Mesenteric fat pad (tissue), 1 donor: ENCODE measurements at places on chromosomes 7 and 10. TPM values are rescaled to one million over a fixed set of nuclear protein-coding genes. Genes with fewer than 3 reads are reported as not detected.

DNA sequence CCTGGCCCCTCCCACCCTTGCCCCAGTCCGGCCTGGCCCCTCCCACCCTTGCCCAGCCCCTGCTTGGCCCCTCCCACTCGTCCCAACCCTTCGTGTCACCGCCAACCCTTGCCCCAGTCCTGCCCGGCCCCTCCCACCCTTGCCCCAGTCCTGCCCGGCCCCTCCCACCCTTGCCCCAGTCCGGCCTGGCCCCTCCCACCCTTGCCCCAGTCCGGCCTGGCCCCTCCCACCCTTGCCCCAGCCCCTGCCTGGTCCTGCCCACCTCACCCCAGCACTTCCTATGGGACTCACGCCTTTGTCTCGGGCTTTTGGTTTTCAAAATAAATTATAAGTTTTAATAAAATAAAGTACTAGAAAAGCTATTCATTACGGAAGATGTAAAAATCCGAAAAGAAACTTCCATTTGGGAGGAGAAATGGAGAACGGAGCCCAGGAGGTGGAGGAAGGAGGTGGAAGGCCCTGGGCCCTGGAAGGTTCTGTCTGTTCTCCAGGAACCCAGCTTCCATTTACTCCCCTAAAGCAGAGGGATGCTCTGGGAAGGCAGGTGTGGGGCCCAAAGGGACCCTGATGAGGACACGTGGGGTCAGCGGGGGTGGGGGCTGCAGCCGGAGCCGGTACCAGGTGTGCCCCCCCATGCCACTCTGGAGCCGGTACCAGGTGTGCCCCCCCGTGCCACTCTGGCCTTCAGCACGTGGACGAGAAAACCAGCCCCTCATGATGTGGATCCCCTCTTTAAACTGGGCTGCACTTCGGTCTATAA lies 52.2 kb downstream of the PWWP2B start:
- DNase-seq: no peak

DNA sequence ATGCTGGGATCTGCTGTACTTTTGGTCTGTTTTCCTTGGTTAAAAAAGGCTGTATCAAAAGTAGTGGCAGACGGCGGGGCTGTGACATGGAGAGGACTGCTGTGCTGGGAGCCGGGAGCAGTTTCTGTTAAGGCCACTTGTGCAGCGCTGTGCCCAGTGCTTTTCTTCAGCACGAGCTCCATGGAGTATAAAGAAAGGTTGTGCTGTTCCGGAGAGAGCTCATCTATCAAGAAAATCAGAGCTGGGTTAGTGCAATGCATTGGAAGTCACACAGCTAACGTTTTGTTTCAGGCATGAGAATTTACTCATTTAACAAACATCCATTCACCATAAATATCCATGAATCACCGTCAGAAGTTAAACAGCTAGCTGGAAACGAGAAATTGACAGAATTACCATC lies 62.0 kb downstream of the KIAA1549 start:
- DNase-seq: no peak

- no peak for DNase-seq
Observed at GRCh38 chr7:133629701-133630100, 376.8 kb downstream of the EXOC4 start.

Gene NRBF2
- 25.0 TPM for total RNA-seq

DNA sequence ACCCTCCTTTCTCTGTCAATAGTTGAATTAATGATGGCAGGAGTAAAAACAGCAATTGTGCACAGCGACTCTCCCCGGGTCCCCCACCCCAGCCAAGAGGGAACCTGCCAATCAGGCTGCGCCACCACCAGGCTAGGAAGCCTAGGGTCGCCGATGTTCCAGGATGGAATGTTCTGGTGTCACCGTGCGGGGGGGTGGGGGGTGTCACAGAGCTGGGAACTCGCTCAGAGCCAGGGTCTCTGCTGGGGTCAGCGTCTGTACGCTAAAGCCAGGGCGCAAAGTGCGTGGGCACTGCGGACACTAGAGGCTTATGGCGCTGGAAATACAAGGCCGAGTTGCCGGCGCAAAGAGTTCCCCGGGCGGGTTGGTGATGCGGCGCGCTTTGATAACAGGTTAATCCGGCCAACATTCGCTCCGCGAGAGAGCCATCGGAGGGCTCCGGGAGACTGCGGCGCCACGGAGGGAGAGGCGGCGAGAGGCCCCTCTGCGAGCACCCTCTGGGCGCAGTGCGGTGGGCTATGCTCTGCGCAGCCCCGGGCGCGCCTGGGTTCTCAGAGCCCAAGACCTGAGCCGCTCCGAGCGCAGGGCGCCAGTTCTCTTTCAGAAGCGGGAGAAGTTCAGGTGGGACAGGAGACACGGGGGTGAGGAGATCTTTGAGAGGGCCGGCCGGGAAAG lies 192.3 kb downstream of the EMX2 start:
- no peak for DNase-seq

Gene UNCX
- total RNA-seq: not detected

Gene SEMA3E
- total RNA-seq: 3.2 TPM

Gene AKR1C2
- total RNA-seq: 767 TPM

DNA sequence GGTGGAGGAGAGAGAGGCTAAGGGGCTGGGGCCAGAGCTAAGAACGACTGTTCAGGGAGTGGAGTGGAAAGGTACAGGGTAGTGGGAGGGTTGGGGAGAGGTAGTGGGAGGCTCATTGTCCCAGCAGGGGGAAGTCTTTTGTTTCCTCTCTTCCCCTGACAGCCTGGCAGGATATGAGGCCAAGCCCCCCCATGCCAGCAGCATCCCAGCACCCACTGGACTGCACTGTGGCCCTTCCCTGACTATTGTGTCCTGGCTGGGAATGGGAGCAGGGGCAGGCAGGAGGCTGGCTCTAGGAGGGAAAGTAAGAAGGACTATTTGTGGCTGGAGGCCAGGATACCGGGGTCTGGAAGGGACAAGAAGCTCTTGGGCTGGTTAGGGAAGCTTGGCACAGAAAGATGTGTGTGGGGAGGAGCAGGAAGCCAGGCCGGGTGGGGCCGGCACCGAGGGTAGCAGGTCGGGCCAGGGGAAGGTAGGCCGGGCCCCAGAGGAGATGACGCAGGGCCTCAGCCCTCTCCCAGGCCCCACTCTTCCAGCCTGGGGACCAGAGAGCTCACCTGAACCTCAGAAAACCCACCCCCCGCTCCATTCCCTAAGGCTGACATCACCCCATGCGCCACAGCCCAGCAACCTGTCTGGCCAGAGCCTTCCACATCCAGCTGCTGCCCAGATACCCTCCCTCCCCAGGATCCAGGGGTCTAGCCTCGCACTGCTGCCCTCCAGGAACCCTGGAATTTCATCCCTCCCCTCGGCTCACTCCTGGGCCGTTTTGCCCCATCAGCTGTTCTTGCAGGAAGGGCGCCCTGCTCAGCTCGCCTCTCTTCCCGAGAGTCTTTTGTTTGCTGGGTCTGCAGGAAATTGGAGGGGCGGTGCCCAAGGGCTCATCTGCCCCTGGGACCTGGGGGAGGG lies 8.8 kb upstream of the EPHB4 start:
- no peak for DNase-seq

DNA sequence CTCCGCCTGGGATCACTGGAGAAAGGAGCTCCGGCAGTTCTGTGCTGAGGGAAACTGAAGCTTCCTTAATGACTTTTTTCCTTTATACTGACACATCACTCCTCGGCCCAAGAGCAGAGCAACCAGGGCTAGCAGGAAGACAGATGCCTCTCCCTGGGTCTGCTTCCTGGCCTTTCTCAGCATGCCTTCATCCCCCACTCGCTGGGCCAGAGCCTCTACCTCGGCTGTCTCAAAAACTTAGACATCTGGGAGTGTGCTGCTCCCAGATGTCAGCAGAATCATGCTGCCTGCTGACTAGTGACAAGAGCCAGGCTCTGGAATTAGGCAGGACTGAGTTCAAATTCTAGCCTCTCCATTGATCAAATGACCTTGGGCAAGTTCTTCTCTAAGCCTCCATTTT lies 24.4 kb upstream of the LRRC4 start:
- DNase-seq: no peak

- no peak for DNase-seq
Observed at GRCh38 chr10:100993986-100994708, 5.5 kb upstream of the LZTS2 start.

- DNase-seq: no peak
Observed at GRCh38 chr10:34018129-34018528, 683.7 kb upstream of the NRP1 start.

DNA sequence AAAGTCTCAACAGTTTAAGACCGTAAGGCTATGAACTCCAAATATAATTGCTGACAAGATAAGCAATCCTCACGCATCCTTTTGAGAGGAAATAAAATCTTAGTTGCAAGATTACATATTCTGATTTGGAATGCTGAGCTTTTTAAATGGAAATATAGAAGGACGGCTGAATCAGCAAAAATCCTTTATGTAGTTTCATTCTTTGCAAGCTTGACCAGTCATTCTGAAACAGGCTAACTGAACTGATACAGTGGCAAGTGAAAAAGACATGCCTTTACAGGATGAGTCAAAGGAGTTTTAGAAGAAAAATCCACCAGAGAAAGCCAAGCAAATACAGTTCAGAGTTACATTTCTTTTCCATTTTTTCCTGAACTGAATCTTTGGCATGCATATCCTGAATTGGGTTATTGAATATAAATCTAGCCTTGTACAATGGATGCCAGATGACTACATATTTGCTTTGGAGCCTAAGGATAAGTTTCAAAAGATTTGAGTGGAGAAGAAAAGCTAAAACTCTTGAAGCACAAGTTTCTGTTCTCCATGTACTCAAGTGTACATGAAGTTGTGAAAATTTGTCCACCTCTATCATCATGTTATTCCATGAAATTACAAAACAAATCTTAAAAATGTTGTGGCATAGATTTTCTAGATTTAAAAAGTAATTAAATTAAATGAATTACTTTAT lies 4.4 kb downstream of the VIM start:
- DNase-seq: no peak

DNA sequence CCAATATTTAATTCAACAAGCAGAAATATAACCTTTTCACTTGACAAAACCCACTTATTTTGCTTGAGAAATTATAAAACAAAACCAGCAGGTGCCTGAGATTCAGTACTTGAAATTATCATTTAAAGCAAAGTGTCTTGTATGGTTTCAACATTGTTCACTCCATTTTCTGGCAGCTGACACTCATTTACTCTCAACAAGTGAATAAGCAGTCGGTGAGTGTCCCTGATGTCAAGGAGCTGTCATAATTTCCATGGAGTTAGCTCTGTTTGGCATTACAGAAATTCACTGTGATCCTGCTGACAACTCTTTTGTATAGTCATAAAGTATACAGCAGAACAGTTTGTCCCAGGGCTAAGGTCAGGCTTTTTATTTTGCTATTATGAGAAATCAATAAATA lies 490.0 kb downstream of the CNTNAP2 start:
- no peak for DNase-seq

- DNase-seq: no peak
Observed at GRCh38 chr7:43537765-43538403, 45.0 kb upstream of the STK17A start.

Gene NSUN5
- total RNA-seq: 19.1 TPM

Gene EBLN1
- not detected for total RNA-seq
